ENCODE measurements at places on chromosomes 2 and 18. TPM values are rescaled to one million over a fixed set of nuclear protein-coding genes. Genes with fewer than 3 reads are reported as not detected.

C2orf80 gene
- total RNA-seq, result not detected

ADNP2 gene
- total RNA-seq, result 22.9 TPM

DNA sequence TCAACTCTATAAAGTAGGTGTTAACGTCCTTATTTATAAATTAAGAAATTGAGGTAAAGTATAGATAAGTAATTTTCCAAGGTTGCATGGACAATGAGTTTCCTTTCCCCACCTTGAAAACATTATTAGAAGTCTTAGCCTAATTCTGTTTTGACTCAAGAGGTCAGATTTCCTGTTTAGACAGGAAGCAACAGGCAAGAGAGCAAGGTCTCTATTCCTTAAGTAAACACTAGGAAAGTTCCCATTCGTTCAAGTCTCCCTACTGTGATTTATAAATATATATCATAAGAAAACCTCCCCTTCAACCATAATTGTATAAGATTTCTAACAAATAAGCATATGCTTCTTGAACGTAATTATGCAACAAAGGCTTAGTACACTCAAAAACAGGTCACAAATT lies 40.3 kb downstream of the CLASP1 start:
- DNase-seq, result no peak

- DNase-seq, result no peak
Measured at GRCh38 chr2:135820003-135820618, 16.9 kb downstream of the LCT start.

- no peak for DNase-seq
Measured at GRCh38 chr2:119181791-119182445, 23.4 kb upstream of the C1QL2 start.

DNA sequence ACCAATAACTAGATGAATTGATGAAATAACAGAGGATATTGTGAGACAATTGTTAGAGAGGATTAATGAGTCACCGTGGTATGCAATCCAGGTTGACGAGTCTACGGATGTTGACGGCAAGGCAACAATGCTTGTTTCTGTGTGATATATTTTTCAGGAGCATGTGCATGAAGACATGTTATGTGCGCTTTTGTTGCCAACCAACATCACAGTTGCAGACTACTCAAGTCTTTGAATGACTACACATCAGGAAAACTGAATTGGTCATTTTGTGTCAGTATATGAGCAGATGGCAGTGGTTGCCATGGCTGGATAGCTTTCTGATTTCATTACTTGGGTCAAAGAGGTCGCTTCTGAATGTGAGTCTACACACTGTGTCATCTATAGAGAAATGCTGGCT lies 96.8 kb upstream of the CRACDL start:
- peak; percentile 50 for DNase-seq

DNA sequence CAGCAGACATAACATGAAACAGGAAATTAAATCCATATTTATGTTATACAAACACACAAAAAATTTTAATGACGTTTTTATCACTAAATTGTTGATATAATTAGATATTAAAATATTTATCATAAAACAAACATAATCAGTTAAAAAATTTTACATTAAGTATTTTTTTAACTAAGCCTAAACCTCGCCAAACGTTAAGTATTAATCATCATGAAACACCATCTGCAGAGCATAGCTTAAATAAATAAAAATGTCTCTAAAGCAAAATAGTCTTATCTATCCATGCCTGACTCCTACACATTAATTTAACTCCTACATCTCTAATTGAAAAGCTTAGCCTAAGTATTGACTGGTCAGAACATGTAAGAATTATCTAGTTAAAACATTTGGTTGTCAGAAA lies 271.6 kb upstream of the RND3 start:
- DNase-seq, result no peak

- DNase-seq, result no peak
Measured at GRCh38 chr2:170298861-170299429, 121.0 kb downstream of the MYO3B start.

DNA sequence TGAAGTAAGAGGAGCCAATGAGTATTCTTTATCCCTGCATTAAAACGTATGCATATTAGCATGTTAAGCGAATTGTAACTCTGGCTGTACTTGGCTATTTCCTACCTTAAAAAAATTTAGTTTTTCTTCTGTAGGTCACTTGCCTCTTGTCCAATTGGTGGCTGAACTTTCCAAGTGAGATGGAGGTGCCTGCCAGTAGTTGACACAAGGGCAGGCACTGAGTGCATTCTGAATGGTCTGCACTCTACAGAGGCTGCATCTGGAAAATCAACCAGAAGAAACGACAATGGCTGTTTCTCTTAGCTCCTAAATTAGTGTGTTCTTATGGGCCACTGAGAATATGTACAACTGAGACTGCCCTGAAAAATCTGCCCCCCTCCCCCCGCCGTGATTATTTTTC lies 160.8 kb downstream of the PRPF40A start:
- DNase-seq, result no peak

GRCh38 chr2:203599509-203599908 lies 64.4 kb upstream of the RAPH1 start:
- no peak for DNase-seq

DNA sequence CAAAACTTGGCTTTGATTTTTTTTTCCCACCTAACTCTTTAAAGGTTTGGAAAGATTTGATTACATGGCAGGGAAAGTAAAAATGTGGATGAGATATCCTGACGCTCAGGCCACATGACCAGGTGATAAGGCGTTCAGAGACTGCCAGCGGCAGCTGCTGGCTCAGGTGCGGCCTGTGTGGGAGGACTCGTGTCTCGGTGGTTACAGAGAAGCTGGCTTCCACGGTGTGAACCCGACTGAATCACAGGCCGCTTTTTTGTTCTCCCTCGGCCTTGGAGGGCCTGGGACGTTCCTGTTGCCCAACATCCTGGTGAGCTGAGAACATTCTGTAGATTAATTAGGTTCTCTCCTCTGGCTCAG lies 124.2 kb upstream of the ZNF516 start:
- DNase-seq, result peak; percentile 64

- no peak for DNase-seq
Measured at GRCh38 chr18:44178476-44178875, 502.2 kb upstream of the SETBP1 start.

DNA sequence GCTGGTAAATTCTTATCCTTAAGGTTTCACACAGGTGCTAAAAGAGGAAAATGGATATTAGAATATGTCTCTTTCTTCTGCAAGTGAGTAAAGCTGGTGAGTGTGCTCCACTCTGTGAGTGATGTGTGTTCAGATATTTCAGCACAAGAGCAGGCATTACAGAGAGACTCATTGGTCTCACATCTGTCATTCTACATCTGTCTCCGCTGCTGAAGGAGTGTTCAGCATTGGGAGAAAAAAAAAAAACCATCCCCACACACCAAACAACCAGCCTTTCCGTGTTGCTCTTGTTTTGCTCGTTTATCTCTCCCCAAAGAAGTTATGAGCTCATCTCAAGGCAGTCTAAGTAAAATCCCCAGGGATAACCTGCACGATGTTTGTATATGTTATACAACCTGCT lies 283.9 kb upstream of the SPHKAP start:
- no peak for DNase-seq

- peak; percentile 52 for DNase-seq
Measured at GRCh38 chr2:231883468-231883881, 42.7 kb downstream of the NPPC start.

CRYGC gene
- total RNA-seq, result not detected

SPP2 gene
- total RNA-seq, result not detected

- peak; percentile 28 for DNase-seq
Measured at GRCh38 chr2:216319771-216320170, 52.5 kb downstream of the MARCHF4 start.

SERPINB2 gene
- total RNA-seq, result not detected

DNA sequence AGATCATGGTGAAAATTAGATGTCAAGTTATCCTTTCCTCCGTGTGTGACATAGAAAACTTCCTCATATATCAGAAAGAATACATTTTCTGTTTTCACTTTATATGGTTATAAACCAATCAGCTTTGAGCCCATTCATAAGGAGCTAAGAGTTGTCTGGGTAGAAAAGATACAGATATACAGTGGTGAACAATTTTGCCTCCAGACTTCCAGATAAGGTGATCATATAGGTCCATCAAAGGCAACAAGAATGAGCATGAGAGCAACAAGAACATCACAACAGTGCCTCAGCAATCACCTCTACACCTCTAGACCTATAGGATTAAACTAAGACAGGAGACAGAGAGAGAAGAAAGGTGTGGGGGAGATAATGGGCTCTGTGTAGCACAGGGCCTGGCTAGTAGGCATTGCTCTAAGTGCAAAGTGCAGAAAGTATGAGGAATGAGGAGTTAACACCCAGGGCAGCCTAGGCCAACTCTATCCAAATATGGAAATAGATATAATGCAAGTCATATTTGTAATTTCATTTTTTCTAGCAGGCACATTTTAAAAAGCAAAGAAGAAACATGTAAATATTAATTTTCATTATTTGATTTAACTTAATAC lies 8.3 kb downstream of the TNP1 start:
- DNase-seq, result no peak

- no peak for DNase-seq
Measured at GRCh38 chr2:170503563-170503962, 211.6 kb upstream of the SP5 start.

DNA sequence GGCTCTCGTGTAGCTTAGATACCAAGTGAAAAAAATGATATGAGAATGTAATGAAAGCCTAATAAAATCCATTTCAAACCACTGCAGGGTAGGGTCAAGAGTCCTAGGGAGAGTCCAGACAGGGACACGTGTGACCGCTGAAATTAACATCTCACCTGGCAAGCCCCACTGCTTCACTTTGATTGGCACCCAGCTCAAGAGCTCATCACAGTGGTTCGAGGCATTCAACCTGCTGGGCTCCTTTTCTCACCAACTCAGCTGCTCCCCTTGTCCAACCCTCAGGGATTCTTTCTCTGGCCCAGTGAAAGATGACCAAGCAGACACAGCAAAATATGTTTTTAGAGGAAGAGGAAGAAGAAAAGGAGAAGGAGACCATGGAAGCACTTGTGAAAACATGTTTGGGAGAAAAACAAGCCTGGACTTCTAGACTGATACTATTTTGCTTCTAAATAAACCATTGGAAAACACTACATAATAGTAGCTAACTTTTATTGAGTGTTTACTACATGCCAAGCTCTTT lies 49.2 kb upstream of the CREB1 start:
- DNase-seq, result no peak

- DNase-seq, result no peak
Measured at GRCh38 chr2:71473346-71474031, 20.1 kb downstream of the DYSF start.

DNA sequence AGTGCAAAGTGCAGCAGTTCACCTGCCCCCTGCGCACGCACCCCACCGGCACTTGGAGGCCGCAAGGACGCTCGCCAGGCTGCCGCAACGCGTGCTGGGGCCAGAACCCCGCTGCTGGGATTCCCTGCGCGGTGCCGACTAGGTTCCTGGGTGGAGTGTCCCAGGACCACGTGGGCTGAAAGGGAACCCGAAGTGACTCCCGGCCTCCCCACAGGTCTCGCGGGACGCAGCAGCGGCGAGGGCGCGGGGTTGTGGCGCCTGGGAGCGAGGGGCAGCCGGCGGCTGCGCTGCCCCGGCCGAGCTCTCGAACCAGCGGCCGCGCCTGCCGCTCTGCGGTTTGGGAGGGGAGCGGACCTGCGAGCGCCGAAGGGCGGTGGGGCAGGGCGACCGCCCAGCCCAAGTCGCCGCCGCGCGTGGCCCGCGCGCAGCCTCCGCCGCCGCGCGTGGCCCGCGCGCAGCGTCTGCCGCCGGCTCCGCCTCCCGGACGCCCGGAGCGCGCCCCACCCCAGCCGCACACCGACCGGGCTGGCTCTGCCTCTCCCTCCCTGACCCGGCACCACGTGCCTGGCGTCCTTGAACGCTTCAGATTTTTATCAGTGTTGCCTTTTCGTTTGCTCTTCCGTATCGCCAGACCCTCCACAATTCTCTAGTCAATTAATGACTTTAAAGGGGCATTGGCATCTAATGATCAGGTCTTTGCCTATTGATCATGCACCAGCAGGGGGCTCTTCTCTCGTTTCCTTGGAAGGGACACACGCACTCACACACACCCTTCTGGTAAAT lies at the start of gene FTCDNL1:
Gene FTCDNL1, minus strand, starts transcription at position 475 of the 783 bp plus-strand sequence. CDS start 2,230 bp downstream, outside the sequence.
- peak; percentile 30 for DNase-seq

DNA sequence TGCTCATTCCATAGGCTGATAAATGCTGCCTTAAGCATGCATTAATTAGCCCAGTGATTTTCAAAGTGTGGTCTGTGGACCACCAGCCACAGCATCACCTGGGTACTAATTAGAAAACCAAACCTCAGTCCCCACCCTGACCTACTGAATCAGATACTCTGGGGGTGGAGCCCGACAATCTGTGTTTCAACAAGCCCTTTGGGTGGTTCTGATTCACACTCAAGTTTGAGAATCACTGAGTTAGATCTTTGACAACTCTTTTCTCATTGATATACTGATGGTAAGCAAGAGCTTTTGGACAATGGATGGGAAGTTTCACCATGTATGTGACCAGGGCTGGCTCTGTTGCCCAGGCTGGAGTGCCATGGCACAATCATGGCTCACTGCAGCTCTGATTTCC lies 95.9 kb downstream of the ZCCHC2 start:
- no peak for DNase-seq

GRCh38 chr2:20093263-20094141 lies 42.1 kb upstream of the LAPTM4A start:
- peak; percentile 79 for DNase-seq

DNA sequence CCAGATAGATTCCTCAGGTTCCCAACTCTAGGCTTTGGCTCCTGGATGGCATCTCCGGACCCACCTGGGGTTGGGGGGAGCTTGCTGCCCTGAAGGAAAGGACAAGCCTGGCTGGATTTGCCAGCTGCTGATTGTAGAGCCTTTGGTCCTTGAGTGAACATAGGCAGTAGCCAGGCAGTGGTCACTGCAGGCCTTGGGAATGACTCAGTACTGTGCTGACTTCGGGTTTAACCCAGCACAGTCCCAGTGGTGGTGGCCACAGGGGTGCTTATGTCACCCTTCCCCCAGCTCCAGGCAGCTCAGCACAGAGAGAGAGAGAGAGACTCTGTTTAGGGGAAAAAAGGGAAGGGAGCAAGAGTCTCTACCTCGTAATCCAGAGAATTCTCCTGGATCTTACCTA lies 27.7 kb upstream of the ACTR2 start:
- DNase-seq, result peak; percentile 70

Data from renal cortical epithelial cell (primary cell).